ENCODE measurements at places on chromosomes 1 and 21.

- DNase-seq, result no peak
Measured at GRCh38 chr21:41866274-41866809, 12.8 kb downstream of the PRDM15 start.

- DNase-seq, result no peak
Measured at GRCh38 chr1:9776685-9777084, 47.1 kb downstream of the CLSTN1 start.

DNA sequence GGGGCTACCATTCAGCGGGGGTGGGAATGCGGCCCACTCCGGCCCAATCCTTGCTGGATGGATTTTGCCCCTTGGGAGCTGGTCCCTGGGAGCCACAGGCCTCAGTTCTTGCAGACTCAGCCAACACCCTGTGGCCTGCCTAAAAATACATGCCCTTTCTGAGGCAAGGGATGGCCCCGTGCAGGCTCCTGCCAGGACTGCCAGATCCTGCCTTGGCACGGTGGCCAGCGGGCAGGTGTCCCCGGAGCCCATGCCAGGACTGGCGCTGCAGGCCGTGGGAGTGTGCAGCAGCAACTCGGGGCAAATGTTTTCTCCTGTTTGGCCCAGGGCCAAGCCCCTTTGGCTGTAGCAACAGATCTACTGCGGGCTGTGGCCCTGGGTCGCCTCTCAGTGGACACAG is 1.6 kb upstream of the PANK4 start:
- no peak for DNase-seq

GRCh38 chr1:239164451-239165180 is 221.8 kb upstream of the CHRM3 start:
- DNase-seq, result no peak

DNA sequence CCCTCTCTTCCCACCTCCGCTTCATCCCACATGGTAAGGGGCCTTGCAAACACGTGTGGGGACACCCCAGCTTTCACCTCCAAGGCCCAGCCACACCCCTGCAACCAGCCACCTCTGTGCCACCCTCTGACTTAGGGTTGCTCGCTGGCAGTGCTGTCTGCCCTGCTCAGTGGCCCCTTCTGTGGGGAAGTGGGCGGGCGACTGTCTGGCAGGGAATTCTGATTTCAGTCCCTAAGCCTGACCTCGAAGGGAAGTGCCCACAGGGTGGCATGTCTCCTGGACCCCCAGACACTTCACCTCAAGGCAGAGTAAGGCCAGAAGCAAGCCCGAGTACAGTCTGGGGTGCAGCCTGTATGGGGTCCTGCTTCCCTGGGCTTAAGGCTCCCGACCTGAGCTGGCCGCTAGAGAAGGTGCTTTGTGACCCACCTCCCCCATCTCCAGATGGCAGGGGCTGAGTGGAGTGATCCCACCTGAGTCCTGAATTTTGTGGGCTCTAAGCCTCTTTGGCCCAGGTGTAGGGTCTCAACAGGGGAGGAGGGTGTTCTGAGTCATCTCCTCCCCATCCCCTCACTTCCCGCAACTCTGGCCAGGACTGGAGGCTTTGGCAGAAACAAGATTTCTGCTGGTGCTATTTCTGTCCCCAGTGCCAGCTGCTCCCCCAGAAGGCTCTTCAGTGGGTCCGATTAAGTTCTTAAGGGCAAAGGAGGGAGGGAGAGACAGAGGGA is 7.0 kb downstream of the RD3 start:
- no peak for DNase-seq

DNA sequence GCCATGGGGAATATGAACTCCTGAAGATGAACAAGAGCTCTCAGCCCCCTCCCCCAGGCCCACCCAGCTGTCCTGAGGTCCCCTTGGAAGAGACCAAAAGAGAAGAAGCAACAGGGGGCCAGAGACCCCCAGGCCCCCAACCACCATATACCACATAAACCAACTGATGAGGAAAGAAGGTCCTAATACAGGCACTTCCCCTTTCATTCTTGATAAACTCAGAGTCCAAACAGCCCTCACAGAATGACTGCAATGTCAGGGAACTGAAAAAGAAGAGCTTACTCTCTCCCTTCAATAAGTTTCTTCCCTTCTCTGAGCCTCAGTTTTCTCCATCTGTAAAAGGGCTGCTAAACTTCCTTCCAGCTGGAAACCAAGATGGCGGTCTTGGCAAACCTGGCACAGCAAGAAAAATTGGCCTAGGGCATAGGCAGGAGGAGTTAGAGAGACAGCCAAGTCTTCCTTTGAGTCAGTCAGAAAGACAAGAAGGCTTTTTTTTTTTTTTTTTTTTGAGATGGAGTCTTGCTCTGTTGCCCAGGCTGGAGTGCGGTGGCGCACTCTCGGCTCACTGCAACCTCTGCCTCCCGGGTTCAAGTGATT is 90.5 kb downstream of the VWA5B1 start:
- no peak for DNase-seq

DNA sequence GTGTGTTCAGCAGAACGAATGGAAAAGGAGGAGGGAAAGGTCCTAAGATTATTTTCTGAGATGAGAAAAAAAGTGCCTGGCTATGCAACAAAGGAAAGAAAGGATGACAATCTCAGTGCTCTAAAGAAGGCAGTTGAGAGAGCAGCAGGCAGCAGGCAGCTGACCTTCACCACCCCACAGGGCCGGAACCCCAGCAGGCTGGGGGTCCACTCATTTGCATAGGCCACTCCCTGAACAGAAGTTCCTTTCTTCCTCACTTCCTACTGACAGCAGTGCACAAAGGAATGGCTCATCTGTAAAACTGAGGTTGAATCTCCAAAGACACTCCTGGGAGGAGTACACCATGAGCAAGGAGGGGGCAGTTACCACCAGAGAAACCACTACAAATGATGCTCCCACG is 41.4 kb upstream of the TNR start:
- DNase-seq, result no peak

DNA sequence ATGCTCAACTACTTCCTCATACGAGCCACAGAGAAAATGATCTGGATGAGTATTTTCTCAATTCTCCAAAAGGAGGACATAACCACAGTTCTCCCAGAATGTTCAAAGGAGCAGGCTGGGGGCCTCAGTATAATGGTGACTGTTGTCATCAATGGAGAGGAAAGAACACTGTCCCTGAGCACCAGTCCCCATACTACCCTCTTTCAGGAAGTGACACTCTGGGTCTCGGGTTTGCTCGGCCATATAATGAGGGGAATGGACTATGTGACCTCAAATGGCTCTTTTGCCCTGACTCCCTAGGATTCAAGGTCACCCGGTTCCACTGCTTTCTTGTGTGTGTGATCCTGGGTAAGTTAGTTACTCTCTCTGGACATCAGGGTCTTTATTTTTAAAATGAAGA is 22.8 kb downstream of the SLC9A1 start:
- no peak for DNase-seq

DNA sequence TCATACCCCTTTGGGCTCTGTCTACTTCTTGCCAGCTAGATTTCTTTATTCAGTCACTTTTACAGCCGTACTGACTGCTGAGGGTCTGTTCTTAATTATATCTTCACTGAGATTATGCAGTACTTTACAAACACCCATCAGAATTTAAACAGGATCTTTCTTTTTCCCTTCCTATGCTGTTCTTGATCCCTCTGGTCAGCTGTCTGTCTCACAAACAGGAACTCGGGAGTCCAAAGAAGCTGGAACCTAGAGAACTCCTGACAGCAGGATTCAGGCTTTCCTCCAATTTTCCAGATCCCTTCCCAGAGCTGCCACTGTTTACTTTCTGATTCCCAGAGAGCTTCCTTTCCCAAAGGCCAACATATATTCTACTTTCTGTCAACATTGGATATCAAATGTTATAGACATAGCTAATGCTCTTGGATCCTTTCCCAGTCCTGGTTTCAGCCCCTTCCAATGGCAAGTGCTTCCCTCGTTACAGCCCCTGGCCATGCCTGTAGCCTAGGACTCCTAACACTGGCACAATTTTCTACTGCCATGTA is 59.5 kb downstream of the ATP2B4 start:
- DNase-seq, result no peak

- DNase-seq, result no peak
Measured at GRCh38 chr1:225441314-225442122, 13.7 kb upstream of the LBR start.

DNA sequence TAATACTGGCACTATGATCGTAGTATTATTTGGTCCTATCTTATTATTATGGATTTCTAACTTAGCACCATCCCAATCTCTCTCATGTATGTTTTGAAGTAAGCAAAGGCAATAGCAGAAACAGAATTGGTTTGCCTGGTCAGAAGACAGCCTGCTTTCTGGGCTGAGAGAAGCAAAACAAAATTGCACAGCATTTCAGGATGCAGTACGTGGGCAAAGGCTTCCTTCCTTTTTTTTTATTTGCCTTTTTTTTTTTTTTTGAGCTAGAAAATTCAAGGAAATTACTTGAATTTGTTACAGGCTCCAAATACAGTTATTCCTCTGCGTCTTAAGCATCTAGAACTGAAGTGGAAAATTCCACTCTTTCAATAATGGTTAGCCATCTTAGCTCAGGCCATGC is 8.8 kb downstream of the CDA start:
- no peak for DNase-seq

- no peak for DNase-seq
Measured at GRCh38 chr1:178464141-178464540, 32.6 kb downstream of the CLEC20A start.

- peak; percentile 59 for DNase-seq
Measured at GRCh38 chr1:43172527-43172972, 420 bp downstream of the CFAP57 start.

DNA sequence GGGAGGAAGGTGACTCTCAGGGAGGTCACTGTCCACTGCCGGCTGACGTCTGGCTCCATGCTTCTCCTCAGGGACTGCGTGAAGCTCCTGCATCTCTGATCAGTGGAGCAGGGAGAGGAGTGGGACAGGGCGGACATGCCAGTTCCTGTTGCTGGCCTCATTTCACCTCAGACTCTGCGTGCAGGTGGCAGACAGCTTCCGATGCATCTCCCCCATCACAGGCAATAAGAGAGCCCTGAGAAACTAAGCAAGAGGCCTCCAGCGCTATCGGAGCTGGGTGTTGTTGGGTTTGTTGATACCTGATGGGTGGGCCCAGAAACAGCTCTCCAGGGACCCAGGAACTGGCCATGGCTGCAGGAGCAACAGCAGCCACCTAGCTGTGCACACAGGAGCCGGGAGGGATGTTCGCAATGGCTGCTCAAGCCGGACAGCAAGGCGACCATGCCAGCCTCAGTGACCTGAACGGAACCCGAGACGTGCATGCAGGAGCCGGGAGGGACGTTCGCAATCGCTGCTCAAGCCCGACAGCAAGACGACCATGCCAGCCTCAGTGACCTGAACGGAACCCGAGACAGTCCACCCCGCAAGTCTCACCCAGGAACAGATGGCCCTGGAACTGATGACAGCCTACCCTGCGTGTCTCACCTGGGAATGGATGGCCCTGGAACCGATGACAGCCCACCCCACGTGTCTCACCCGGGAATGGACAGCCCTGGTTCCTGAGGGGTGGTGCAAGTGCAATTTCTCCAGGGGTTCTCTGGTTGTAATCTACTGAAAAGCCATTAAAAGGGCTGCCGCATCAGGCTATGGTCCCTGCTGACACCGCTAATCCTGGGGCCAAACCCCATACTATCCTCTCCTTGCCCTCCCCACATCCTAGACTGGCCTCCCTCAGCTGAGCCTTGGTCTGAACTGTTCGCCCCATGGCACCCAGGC is 14.2 kb upstream of the PCBP3 start:
- DNase-seq, result no peak

- no peak for DNase-seq
Measured at GRCh38 chr1:24311741-24312140, 7.4 kb upstream of the GRHL3 start.

DNA sequence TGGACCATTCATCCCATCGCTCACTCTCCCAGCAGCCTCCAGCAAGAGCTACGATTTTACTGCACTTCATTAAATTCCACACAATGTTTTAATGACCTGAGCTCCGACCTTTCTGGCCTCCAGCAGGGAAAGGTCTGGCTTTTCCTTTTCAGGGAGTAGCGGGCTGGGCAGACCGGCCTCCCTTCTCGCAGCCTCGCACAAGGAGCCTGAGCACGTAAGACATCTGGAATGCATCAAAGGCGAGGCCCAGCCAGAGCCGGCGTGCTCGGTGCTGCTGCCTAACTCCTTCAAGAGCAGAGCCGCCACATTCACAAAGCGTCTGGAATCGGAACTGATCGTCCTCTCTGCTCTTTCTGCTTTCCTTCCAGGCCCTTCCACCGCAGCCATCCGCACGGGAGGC is 32.5 kb upstream of the FHAD1 start:
- DNase-seq, result no peak

- no peak for DNase-seq
Measured at GRCh38 chr1:220595179-220595578, 67.2 kb downstream of the MARK1 start.

DNA sequence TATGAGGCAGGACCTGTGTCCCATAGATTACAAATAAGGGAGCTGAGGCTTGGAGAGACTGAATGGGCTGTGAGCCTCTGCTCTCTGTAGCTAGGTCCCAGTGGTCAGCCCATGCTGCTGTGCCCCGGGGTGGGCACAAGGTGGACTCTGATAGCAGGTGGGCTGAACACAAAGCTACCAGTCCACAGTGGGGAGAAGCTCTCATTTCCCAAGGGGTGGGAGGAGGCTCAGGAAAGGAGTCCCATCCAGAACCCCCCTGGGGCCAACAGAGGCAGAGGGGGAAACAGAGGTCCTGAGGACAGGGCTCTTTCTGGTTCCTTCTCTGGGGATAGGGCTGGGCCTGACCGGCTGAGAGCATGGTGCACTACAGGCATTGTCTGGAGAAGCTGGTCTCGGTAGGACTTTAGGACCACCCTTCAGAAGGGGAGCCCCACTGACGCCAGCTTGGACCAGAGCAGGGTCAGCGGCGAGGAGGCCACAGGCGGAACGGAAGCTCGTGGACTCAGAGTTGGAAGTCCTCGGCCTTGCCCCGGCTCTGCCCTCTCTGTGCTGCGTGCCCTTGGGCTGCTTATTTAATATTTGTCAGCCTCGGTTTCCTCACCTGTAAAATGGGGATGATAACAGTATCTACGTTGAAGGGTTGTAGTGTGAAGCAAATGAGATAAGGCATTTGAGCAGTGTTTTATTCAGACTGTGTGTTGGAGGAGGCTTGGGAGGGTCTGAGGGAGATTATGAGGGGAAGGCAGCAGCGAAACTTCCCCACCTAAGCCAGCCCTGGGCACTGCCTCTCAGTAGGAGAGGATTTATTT is 26.6 kb downstream of the SDE2 start:
- no peak for DNase-seq

DNA sequence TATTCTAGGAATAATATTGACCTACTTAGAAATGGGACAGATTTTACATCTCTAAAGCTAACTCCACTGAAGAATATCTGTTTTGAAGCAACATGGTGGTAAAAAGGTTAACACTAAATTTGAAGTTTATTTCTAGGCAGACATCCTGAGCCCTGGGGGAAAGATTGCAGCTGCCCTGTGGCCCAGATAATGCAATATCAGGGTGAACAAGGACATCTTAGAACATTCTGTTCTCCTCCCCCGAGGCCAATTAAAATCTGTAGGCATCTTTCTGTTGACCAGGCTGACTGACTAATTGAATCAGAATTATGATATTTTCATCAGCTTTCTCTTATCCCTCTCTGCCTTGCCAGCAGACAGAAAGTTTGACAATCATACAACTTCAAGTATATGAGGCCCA is 149.8 kb upstream of the DUSP10 start:
- no peak for DNase-seq
